Parietal lobe (tissue), 2 donors: ENCODE measurements at places on chromosomes 7 and 10. TPM values are rescaled to one million over a fixed set of nuclear protein-coding genes. Genes with fewer than 3 reads are reported as not detected.

PAPOLB gene
- total RNA-seq, result 3.8 TPM

DENND11 gene
- total RNA-seq, result 66.4 TPM

PODXL gene
- total RNA-seq, result 23.2 TPM

ANXA8 gene
- total RNA-seq, result not detected

DENND2A gene
- 29.4 TPM for total RNA-seq

TWIST1 gene
- total RNA-seq, result not detected

WNT2 gene
- 0.31 TPM for total RNA-seq

RPP38 gene
- total RNA-seq, result 7.5 TPM

PON3 gene
- 1.3 TPM for total RNA-seq

POLL gene
- 20.3 TPM for total RNA-seq

TAS2R5 gene
- total RNA-seq, result 13.5 TPM

ABCB4 gene
- 4.1 TPM for total RNA-seq

GPNMB gene
- 2.2 TPM for total RNA-seq

SLC16A12 gene
- total RNA-seq, result 2.2 TPM

EPO gene
- not detected for total RNA-seq

ADIRF gene
- not detected for total RNA-seq

ADRB1 gene
- 2.5 TPM for total RNA-seq

UNCX gene
- not detected for total RNA-seq

EBF3 gene
- 0.31 TPM for total RNA-seq

LRRC18 gene
- total RNA-seq, result not detected

LRRC17 gene
- total RNA-seq, result 11.3 TPM

AASS gene
- 32.9 TPM for total RNA-seq

MBLAC1 gene
- total RNA-seq, result 8.1 TPM

PNLIPRP2 gene
- total RNA-seq, result not detected

ZKSCAN5 gene
- 31.3 TPM for total RNA-seq

SLC18A3 gene
- not detected for total RNA-seq

FGL2 gene
- total RNA-seq, result 0.63 TPM

THSD7A gene
- 41.6 TPM for total RNA-seq

TAS2R41 gene
- total RNA-seq, result not detected

XRCC2 gene
- 6.9 TPM for total RNA-seq

MYO3A gene
- 8.5 TPM for total RNA-seq

NPY gene
- total RNA-seq, result 38.5 TPM

EPC1 gene
- total RNA-seq, result 159 TPM

VSTM2A gene
- total RNA-seq, result 63.2 TPM
